ENCODE measurements at places on chromosomes 1 and 21.

- peak; percentile 98 for DNase-seq
These were observed 61.1 kb downstream of the TOMM20 start for GRCh38 chr1:235067396-235068157.

- no peak for DNase-seq
These were observed 412.3 kb upstream of the ESRRG start for GRCh38 chr1:217135569-217135915.

DNA sequence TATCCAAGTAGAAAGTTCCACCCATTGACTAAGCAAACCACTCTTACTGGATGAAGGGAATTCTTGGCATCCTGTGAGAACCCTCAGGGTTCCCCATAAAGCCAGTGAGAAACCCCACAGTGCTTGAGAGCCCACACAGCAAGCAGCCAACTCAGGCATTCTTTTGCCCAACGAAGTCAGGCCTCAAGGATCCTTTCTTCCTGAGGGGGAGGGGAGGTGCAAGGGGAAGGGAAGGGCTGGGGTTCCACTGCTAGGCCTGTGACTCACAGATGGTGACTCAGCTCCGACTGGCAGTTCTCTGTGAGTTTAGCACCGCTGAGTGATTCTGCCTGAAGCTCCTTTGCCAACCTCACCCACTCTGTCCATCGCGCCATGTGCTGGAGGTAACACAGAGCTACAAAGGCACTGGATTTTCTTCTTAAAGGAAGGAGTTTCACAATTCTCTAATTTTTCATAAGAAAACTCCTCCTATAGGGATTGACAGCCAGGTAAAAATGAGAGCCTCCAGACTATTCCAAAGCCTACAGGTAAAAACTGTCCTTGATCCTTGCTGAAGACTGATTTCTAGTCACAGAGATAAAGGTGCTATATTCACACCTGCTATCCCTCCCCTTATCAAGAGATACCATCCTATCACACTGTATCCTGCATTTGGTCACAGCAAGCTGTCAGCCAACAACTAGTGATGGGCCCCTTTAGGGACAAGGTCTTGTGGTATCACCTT, 4.8 kb downstream of the ENO1 start:
- DNase-seq = no peak

GRCh38 chr1:119651641-119652040, 3.6 kb upstream of the ZNF697 start:
- DNase-seq = peak; percentile 1

DNA sequence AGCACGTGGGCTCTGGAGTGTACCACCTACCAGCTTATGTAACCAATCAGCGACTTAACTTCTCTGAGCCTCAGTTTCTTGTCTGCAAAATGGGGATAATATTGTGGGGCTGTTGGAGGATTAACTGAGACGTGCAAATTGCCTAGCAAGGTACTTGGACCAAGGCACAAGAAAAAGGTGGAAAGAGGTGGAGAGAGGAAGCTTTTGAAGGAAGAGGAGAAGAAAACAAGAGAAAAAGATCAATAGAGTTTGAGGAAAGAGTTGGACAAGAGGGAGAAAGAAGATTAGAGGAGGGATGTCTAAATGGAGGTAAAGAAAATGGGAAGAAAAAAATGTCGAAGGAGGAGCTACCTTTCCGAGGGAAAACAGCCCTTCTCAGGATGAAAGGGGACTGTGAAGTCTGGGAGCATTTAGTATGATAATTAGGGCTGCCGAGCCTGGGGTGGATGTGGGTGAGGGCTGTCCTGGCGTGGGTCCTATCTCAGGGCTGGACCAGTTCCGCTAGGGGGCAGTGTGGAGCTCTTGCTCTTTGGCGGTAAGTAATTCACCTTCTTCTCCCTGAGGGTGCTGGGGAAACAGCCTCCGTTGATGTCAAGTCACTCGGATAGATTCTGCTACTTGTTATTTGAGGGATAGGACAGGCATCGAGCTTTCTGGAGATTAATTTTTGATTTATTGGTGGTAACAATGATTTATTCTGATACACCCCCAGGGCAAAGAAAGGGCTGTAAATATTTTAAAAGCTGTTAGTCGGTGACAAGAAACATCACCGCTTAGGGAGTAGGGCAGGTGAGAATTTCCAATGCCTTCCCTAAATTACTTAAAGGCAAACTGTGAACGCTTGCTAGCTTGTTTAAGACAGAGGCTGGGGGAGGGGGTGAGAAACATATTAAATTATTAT, 79.0 kb upstream of the NFASC start:
- no peak for DNase-seq

DNA sequence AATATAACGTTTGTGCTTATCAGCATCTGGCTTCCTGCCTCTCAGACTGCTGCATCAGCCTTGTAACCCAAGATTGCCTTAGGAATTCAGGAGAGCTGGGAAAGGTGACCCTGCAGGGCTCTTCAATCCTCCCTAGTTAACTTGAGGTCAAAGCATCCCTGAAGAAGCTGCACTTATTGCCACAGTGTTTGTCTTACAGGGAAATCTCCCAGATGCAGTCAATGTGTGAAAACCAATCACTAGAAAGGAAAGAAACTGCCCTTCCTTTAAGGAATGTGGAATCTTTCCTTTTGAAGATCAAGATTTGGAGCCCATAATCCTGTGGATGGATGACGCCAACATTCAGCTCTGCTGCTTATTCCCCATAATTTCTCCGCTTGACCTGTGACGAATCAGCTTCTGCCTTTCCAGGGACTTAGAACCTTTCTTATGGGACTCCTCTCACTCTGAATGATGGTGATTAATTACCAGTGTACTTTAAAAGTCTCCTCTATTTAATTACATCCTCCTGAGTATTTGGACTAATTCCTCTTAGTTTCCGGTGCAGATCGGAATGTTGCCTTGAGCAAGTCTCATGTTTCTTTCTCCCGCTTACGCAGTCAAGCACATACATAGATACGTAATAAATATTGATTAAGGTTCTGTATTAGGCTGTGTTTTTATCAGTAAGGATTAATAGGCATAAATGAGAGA, 14.4 kb downstream of the ADAMTS5 start:
- no peak for DNase-seq

Measured in vagina (tissue), 2 donors.